ENCODE measurements at places on chromosomes 13 and 19.

DNA sequence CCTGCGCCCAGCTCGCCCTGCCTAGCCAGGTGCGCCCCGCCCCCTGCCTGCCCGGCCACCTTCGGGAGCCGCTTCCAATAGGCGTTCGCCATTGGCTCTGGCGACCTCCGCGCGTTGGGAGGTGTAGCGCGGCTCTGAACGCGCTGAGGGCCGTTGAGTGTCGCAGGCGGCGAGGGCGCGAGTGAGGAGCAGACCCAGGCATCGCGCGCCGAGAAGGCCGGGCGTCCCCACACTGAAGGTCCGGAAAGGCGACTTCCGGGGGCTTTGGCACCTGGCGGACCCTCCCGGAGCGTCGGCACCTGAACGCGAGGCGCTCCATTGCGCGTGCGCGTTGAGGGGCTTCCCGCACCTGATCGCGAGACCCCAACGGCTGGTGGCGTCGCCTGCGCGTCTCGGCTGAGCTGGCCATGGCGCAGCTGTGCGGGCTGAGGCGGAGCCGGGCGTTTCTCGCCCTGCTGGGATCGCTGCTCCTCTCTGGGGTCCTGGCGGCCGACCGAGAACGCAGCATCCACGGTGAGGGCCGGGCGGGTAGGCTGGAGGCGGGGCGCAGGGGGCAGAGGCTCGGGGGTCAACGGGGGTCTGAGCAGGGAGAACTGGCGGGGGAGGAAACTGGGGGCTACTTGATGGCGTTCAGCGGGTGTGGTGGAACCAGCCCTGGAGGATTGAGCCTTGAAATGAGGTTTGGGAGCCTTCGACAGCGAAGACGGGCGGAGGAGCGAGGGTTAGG lies at the start of gene SPINT2:
TSS of gene SPINT2 (plus strand) at position 88 of the 727 bp plus-strand sequence. CDS start at position 408, 320 bp downstream.
- DNase-seq, result peak; percentile 96

- no peak for DNase-seq
Measured at GRCh38 chr13:90068658-90069057, 1278.8 kb upstream of the MIR17HG start.

DNA sequence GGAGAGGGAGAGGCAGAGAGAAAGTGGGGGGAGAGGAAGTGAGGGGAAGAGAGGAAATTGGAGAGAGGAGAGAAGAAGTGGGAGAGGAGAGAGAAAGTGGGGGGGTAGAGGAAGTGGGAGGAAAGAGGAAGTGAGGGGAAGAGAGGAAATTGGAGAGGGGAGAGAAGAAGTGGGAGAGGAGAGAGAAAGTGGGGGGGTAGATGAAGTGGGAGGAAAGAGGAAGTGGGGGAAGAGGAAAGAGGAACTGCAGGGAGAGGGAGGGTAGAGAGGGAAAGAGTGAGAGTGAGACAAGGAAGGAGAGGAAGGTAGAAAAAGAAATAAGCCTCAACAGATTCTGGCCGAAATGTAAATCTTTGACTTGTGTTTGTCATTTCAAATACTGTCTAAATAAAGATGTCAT lies 146.6 kb downstream of the KLF12 start:
- DNase-seq, result no peak

DNA sequence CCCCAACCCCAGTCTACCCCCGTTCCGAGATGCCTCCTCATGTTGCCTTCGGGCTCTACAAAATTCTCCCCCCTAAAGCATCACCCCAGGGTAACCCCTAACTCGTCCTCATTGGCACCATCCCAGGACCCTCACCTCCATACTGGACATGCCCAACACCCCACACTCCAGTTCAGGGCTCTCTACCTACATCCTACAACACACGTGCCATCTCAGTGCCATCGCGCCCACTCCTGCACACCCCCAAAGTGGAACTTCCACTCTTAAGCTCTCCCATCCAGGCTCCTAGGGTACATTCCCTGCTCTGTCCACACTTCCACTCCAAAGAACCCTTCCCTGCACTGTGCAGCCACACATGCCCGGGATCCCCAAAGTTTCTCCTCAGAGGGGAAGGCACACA lies 827 bp upstream of the FKRP start:
- no peak for DNase-seq

GRCh38 chr19:32702010-32702409 lies 10.4 kb downstream of the NUDT19 start:
- DNase-seq, result no peak

DNA sequence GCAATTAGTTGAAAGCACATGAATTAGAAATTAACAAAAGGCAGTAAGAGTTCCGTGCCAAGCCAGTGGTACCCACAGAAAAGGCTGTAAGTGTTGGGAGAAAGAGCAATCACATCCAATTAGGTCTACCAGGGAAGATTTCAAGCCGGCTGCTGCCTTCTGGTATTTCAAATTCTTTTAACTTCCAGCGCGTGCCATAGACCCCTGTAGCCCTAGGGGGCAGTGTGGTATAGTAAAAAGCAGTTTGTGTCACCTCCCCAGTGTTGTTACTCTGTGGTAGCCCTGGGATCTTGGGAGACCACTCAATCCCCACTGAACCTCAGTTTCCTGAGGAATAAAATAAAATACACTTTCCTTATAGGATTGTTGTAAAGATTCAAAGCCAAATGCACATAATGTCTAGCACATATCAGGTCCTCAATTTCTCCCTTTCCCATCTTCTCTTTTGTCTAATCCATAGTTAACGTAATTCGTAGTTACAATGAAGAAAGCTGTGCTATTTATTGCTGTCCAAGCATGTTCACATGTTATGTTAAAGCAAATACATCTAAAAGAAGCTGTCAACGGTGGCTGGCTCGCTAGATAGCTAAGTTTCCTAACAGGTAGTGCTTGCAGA lies 230.2 kb downstream of the TDRD3 start:
- DNase-seq, result peak; percentile 30

GRCh38 chr19:42229855-42230351 lies 9.8 kb downstream of the ZNF526 start:
- DNase-seq, result no peak

GRCh38 chr13:76499891-76500290 lies 386.3 kb downstream of the KCTD12 start:
- DNase-seq, result no peak

- no peak for DNase-seq
Measured at GRCh38 chr19:653425-653824, 9.6 kb downstream of the RNF126 start.

- no peak for DNase-seq
Measured at GRCh38 chr13:20489185-20489820, 36.4 kb downstream of the CRYL1 start.

DNA sequence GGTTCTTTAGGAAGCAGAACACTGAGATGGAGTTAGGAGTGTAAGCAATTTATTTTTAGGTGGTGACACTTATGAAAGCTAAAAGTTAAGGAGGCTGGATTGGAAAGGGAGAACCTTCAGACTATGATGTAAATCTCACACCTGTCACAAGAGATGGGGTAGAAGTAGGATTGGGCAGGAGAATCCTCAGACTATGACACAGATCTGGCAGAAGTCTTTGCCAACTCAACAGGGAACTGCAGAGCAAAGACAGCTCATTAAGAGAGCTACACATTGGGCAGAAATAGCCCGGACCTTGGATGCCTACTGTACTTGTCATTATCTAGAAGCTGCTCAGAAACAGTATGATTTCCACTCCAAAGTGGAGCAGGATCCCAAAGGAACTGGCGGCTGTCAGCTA lies 134.4 kb downstream of the DNAJC15 start:
- no peak for DNase-seq

DNA sequence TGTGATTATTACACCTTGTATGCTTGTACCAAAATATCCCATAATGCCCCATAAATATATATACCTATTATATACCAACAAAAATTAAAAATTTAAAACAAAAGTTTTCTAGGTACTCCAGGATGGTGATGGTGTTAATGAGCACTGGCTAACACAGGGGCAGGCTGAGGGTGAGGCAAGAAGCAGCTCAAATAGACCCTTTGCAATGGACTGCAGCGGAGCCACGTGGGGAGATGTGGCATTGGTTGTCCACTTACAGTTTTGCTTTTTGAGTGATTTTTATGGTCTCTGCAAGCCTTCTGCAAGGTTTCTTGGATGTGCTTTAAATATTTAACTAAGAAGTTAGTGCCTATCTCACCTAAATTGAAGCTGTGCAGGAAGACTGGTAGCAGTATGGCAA lies 132.9 kb downstream of the RAP2A start:
- no peak for DNase-seq

- DNase-seq, result no peak
Measured at GRCh38 chr13:73000027-73000674, 58.7 kb upstream of the KLF5 start.

DNA sequence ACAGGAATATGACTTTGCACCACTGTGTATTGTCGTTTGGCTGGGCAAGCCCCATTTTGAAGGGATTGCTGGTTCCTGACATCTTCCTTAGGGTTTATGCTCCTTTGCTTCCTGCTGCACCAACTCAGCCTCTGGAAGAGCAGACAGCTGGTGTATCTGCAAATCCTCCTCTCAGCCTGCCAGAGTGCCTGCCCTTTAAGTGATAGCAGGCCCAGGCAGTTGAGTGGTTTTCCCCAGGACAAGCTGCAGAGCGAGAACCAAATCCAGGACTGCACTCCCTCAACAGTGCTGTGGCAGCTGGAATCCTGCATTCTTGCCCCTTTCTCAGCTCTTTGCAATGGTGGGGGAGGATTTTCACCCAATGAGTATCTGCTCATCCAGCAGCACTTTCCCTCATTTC lies 85.5 kb downstream of the ZNF429 start:
- no peak for DNase-seq

- DNase-seq, result peak; percentile 53
Measured at GRCh38 chr13:48235341-48236135, 2.5 kb downstream of the ITM2B start.

DNA sequence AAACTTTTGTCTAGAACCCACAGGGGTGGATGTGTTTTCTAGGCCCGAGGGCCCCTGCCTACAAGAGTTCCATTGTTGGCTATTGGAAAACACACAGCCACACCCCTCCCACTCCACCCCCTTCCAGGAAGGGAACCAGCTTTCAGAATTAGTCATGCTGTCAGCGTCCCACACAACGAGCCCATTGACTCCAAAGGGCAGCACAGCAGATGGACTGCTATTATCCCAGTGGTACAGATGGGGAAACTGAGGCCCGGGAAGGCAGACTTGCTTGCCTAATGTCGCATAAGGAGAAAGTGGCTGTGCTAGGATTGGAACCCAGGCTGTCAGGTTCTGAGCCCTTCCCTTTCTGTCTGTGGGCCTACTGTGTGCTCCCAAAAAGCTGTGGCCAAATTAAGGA lies 8.1 kb upstream of the FXYD3 start:
- DNase-seq, result no peak

- no peak for DNase-seq
Measured at GRCh38 chr13:84139561-84140158, 257.4 kb upstream of the SLITRK1 start.

GRCh38 chr19:51710163-51710562 lies 13.6 kb downstream of the HAS1 start:
- DNase-seq, result no peak

- DNase-seq, result no peak
Measured at GRCh38 chr19:45470762-45471081, 2.9 kb downstream of the FOSB start.

DNA sequence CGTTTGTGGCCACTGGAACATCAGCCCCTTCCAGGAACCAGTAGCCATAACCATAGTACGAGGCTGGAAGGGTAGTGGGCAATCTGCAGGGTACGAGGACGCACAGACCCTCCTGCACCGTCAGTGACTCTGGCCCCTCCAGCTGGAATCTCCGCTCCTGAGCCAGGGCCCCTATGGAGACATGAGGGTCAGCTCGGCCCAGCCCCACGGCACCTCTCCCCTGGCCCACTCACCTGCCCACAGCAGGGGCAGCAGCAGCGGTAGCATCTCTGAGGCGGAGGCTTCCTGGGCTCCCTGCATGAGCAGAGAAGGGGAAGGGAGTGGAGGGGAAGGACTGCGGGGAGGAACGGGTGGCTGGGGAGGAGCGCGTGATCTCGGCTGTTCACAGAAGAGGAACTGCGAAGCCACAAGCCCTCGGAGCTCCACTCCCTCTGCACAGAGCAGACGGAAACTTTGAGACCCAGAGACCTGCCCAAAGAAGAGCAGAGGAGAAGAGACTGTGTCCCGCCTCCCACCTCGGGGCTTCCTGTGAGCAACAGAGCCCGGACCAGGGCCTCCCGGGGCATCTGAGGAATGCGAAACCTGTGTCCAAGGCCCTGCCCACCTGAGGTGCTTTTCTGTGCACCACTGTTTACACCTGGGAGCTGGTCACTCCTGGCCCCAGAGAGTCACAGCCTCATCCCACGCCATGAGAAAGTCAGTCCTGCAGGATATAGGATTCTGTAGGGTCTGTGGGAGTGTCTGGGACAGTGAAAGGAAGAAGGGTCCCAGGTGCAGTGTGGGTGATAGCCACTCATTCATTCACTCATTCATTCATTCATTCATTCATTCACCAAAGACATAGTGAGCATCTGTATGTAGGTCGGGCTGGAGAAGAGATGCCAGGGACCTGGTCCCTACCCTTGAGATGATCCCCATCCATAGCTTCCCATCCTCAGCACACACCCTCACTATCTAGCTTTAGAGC lies at the start of gene SIGLEC6:
TSS of gene SIGLEC6 (minus strand) at position 322 of the 967 bp plus-strand sequence. CDS start at position 300, 22 bp downstream.
- no peak for DNase-seq

All from NCI-H2171 treated with DMSO at 0.1 percent for 48 hours (cell line).